ENCODE measurements at places on chromosomes 3 and 15.

DNA sequence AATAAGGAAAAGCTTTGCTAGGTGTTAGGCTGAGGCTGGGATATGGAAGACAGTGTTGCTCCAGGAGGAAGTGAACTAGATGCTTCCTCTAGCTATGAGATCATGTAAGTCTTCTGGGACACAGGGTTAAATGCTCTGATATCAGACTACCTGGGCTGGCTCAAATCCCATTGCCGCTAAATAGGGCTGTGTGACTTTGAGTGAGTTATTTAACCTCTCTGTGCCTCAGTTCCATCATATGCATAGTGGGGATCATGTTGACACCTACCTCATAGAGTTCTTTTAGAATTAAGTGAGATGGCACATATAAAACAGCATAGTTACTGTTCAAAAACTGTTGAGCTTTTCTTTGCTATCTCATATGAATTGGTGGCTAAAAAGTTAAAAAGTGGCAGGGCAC is 12.6 kb downstream of the RPLP1 start:
- no peak for DNase-seq

DNA sequence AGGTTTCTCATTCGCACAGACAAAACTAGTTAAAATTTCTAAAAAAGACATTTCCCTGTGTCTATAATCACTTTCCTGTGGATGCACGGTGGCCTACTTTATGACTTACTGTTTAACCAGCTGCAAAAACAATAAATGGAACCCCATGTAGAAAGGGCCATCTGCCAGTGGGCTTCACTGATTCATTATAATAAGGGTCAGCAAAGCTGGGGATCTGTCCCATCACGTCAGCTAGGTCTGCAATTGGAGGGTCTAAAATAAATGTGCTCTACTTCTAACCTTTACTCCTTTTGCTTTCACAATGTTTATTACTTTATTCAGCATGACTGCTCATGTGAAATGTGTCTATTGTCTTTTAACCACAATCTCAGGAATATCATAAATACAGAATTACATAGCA is 43.1 kb upstream of the NMD3 start:
- no peak for DNase-seq

- peak; percentile 77 for DNase-seq
These were observed 29.1 kb downstream of the FGD5 start for GRCh38 chr3:14847613-14848541.

DNA sequence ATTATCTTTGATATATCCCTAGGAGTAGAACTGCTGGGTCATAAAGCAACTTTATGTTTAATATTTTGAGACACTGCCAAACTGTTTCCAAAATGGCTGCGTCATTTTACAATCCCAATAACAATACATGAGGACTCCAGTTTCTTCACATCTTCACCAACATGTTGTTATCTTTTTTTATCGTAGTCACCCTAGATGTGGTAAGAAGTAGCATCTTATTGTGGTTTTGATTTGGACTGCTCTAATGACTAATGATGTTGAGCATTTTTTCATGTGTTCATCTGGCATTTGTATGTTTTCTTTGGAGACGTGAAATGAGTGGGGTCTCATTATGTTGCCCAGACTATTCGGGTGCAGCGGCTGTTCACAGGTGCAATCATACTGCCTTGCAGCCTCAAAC is 83.8 kb downstream of the MAP4 start:
- no peak for DNase-seq

- DNase-seq, result peak; percentile 60
These were observed 511.6 kb upstream of the MDFIC2 start for GRCh38 chr3:70824078-70824477.

GRCh38 chr15:44883199-44883877 is 73.1 kb upstream of the TERB2 start:
- no peak for DNase-seq

GRCh38 chr3:80159990-80160506 is 392.2 kb upstream of the ROBO1 start:
- no peak for DNase-seq

- no peak for DNase-seq
These were observed 21.8 kb upstream of the PROK2 start for GRCh38 chr3:71806736-71807135.

Data from suprapubic skin (tissue), 4 donors.